Thoracic aorta (tissue), 2 donors: ENCODE measurements at places on chromosomes 13 and 19. TPM values are rescaled to one million over a fixed set of nuclear protein-coding genes. Genes with fewer than 3 reads are reported as not detected.
A peak's percentile ranks its signal among the peaks of the same experiment; 100 is the strongest.

DNA sequence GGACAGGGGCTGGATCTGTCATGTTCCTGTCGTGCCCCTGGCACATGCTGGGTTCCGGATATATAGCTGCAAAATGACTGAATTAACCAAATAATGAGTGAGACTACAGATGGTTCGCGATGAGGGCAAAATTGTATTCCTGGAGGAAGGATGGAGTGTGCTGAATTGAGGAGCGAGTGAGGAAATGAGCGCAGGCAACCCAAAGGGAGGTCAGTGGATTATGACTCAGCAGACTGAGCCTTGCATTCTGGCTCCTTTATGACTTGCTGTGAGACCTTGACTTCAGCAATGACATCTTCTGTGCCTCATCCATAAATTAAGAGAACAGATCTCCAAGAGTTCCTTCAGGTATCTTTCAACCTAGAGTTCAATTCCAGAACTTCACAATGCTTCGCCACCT is 115.0 kb upstream of the CLDN10 start:
- no peak overlapping the region for H3K4me3 ChIP-seq
- H3K27ac ChIP-seq: no peak overlapping the region
- no peaks in the 10 kb centered on the region for H3K36me3 ChIP-seq
- no peaks in the 10 kb centered on the region for H3K4me1 ChIP-seq

GRCh38 chr19:11164879-11165406 is 9.4 kb upstream of the SPC24 start:
- H3K4me1 ChIP-seq: peaks cover 47% of the 10 kb centered on the region
- peak overlapping the region; percentile 67 for H3K4me3 ChIP-seq
- DNase-seq: no peak
- H3K27me3 ChIP-seq: no peaks in the 10 kb centered on the region
- H3K27ac ChIP-seq: peak overlapping the region; percentile 93
- H3K36me3 ChIP-seq: peaks cover 17% of the 10 kb centered on the region

ZNF229 gene
- 2.3 TPM for total RNA-seq

DNA sequence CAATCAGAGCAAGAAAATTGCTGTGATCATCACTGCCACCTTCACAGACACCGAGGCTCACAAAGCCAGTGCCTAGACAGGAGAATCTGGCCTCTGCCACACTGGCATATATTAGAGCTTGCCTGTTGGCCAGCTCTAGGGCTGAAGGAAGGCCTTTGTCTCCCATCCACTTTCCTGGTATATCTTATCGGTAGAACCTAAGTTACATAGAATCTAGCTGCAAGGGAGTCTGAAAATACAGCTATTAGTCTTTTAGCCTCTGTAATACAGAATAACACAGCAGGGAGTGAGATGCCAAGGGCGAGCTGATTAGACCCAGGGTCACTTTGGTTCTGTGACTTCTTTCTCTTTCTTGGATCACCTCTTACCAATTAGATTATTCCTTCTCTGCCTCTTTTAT is 154.9 kb upstream of the KL start:
- no peak overlapping the region for H3K27ac ChIP-seq
- no peak for DNase-seq
- no peaks in the 10 kb centered on the region for H3K4me1 ChIP-seq
- no peaks in the 10 kb centered on the region for H3K27me3 ChIP-seq
- H3K36me3 ChIP-seq: no peaks in the 10 kb centered on the region
- H3K4me3 ChIP-seq: no peak overlapping the region

DNA sequence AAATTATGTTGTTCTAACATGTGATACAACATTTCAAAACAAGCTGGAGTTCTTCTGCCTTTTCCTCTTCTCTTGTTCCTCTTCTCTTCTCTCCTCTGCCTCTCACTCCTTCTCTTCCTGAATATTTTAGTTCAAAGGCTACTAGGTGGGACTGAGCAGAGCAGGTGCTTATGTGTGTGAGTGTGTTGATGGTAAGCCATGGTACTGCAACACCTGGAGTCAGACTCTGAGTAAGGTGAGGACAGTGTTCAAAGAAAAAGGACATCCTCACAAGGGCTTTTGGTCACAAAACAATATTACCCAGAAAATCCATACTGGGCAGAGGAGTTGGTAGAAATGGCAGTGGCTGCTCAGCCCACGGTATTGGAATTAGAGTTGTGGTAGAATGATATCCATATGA is 1188.7 kb downstream of the SLITRK1 start:
- no peak overlapping the region for H3K4me3 ChIP-seq
- no peak for DNase-seq
- H3K4me1 ChIP-seq: no peaks in the 10 kb centered on the region
- no peaks in the 10 kb centered on the region for H3K27me3 ChIP-seq

DNA sequence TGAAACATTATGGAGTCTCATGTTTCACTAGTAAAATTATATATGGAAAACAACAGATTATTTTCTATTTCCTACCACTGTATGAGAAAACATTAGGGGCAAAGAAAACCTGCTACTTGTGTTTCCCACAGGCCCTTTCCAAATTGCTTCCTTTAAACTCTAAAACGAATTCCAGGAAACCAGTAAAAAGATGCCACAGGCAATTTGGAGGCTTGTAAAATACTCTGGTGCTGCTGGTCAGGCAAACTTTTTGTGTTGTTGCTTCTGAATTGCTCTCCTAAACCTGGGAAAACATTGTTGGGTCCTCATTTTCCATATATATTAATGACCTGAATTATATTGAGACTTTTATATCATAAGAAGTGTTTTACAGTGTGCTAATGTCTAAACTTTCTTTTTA is 141.5 kb downstream of the TDRD3 start:
- DNase-seq: no peak
- no peaks in the 10 kb centered on the region for H3K36me3 ChIP-seq
- no peaks in the 10 kb centered on the region for H3K27me3 ChIP-seq
- H3K27ac ChIP-seq: no peak overlapping the region

- H3K36me3 ChIP-seq: no peaks in the 10 kb centered on the region
- H3K27ac ChIP-seq: peak overlapping the region; percentile 30
- H3K4me3 ChIP-seq: peak overlapping the region; percentile 62
- H3K4me1 ChIP-seq: peaks cover 7% of the 10 kb centered on the region
- H3K27me3 ChIP-seq: no peaks in the 10 kb centered on the region
- no peak for DNase-seq
Measured at GRCh38 chr13:35917942-35918645, 213.1 kb downstream of the DCLK1 start.

GRCh38 chr13:113470073-113470472 is 16.8 kb upstream of the ADPRHL1 start:
- H3K4me1 ChIP-seq: no peaks in the 10 kb centered on the region
- no peak for DNase-seq
- H3K27me3 ChIP-seq: no peaks in the 10 kb centered on the region
- H3K36me3 ChIP-seq: peaks cover 5% of the 10 kb centered on the region

DNA sequence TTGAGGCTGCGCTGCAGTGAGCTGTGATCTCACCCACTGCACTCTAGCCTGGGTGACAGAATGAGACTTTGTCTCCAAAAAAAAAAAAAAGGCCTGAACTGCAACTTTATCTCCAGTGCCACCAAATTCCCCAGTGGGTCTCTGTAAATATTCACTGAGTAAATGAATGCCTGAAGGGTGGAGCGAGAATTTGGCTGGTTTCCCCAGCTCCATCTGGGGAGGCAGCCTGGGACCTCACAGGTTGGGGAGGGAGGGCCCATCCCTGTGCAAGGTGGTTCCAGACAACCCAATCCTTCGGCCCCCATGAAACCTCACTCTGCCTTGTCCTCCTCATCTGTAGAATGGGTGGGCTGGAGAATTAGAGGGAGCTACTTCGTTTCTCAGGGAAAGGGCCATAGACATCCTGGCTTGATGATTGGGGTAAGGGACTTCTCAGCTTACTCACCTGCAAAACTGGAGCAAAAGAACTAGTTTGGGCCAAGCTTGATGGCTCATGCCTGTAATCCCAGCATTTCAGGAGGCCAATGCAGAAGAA is 4.2 kb upstream of the PKN1 start:
- peaks cover 15% of the 10 kb centered on the region for H3K4me1 ChIP-seq
- no peak for DNase-seq
- no peak overlapping the region for H3K27ac ChIP-seq
- H3K27me3 ChIP-seq: no peaks in the 10 kb centered on the region

MRPS31 gene
- 13.7 TPM for total RNA-seq

- no peak for DNase-seq
- H3K36me3 ChIP-seq: no peaks in the 10 kb centered on the region
- no peaks in the 10 kb centered on the region for H3K27me3 ChIP-seq
- no peak overlapping the region for H3K27ac ChIP-seq
- H3K4me3 ChIP-seq: no peak overlapping the region
Measured at GRCh38 chr13:91526543-91527033, 128.2 kb downstream of the GPC5 start.

GRCh38 chr19:42092350-42092749 is 16.4 kb downstream of the ZNF574 start:
- H3K36me3 ChIP-seq: no peaks in the 10 kb centered on the region
- no peak overlapping the region for H3K4me3 ChIP-seq
- H3K4me1 ChIP-seq: peaks cover 5% of the 10 kb centered on the region
- H3K27ac ChIP-seq: no peak overlapping the region

DGKH gene
- total RNA-seq: 18.3 TPM

DNA sequence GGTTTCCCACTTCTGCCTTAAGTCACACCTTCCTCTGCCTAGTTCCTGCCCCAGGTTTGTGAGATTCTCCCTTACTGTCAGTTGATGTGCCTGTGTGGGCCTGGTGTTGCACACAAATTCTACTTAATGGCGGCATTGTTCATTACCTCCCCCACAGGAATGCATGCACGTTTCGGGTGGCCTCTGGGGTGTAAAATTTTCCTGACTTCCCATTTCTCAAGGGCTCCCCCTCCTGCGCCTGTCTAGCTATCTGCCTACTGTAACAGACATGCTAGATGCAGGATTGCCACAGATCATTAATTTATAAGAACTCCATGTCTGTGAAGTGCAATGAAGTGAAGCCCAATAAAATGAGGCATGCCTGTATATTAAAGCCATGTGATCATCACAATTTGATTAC is 1466.3 kb downstream of the PCDH9 start:
- H3K36me3 ChIP-seq: no peaks in the 10 kb centered on the region
- DNase-seq: no peak
- no peak overlapping the region for H3K4me3 ChIP-seq
- no peaks in the 10 kb centered on the region for H3K27me3 ChIP-seq
- no peaks in the 10 kb centered on the region for H3K4me1 ChIP-seq
- H3K27ac ChIP-seq: no peak overlapping the region

APOC4 gene
- not detected for total RNA-seq

C1QTNF9B gene
- not detected for total RNA-seq

MTIF3 gene
- 29.5 TPM for total RNA-seq

- H3K36me3 ChIP-seq: no peaks in the 10 kb centered on the region
- H3K27me3 ChIP-seq: no peaks in the 10 kb centered on the region
- DNase-seq: no peak
- H3K4me3 ChIP-seq: no peak overlapping the region
Measured at GRCh38 chr13:110379905-110380341, 72.8 kb downstream of the COL4A2 start.

DNA sequence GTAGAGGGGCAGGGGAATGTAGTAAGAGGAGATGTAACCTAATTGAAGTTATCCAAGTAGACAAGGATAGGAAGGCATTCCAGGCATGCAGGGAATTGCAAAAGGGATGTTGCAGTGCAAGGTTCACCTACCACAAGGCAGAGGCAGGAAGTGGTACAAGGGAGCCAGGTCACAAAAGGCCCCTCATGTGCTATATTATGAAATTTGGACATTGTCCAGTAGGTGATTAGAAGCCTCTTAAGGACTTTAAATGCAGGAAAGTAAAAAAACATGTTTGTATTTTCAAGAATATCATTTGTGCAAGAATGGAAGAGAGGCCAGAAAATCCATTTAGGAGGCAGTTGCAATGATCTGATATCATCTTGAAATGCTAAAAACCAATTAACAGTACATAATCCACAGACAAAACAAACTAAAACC is 111.4 kb downstream of the FRY start:
- no peak overlapping the region for H3K4me3 ChIP-seq
- no peaks in the 10 kb centered on the region for H3K36me3 ChIP-seq
- no peaks in the 10 kb centered on the region for H3K27me3 ChIP-seq
- H3K4me1 ChIP-seq: peaks cover 18% of the 10 kb centered on the region

GRCh38 chr19:6057651-6058517 is 52.4 kb downstream of the RFX2 start:
- peak overlapping the region; percentile 97 for H3K27ac ChIP-seq
- DNase-seq: no peak
- no peaks in the 10 kb centered on the region for H3K27me3 ChIP-seq
- peak overlapping the region; percentile 63 for H3K4me3 ChIP-seq
- no peaks in the 10 kb centered on the region for H3K36me3 ChIP-seq
- peaks cover 57% of the 10 kb centered on the region for H3K4me1 ChIP-seq

LGALS7B gene
- 2.0 TPM for total RNA-seq

GRCh38 chr13:96779691-96780090 is 214.6 kb downstream of the OXGR1 start:
- no peaks in the 10 kb centered on the region for H3K36me3 ChIP-seq
- H3K27me3 ChIP-seq: no peaks in the 10 kb centered on the region
- DNase-seq: no peak
- H3K4me3 ChIP-seq: no peak overlapping the region
- H3K27ac ChIP-seq: peak overlapping the region; percentile 13

DNA sequence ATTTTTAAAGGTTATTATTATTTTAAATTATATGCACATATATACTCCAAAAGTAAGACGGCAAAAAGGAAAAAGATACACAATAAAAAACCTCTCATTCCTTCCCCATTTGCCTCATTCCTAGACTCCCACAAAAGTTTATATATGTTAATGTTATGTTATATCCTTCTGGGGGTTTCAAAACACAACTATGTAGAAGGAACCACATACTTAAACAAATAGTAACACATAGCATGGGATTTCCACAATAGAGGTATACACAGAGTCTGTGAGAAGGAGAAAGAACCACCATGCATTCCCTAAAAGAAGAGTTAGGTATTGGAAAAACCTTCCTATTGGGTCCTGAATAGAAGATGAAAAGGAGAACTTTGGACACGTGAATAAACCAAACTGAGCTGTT is 9.1 kb downstream of the PDS5B start:
- H3K4me1 ChIP-seq: peaks cover 8% of the 10 kb centered on the region
- H3K27ac ChIP-seq: no peak overlapping the region
- no peaks in the 10 kb centered on the region for H3K36me3 ChIP-seq
- no peak overlapping the region for H3K4me3 ChIP-seq
- no peaks in the 10 kb centered on the region for H3K27me3 ChIP-seq
